ENCODE measurements at places on chromosomes 12 and 14. TPM values are rescaled to one million over a fixed set of nuclear protein-coding genes. Genes with fewer than 3 reads are reported as not detected.

The DPPA3 gene
- total RNA-seq = not detected

The P3H3 gene
- total RNA-seq = 130 TPM

The ENDOU gene
- not detected for total RNA-seq

The ANKRD33 gene
- not detected for total RNA-seq

The KCNH5 gene
- not detected for total RNA-seq

The SEC23A gene
- 326 TPM for total RNA-seq

The IFI27L2 gene
- total RNA-seq = 76.7 TPM

The HOXC9 gene
- total RNA-seq = 11.6 TPM

GRCh38 chr12:102910137-102910536, 6.9 kb downstream of the PAH start:
- H3K4me3 ChIP-seq = no peak overlapping the region
- no peaks in the 10 kb centered on the region for H3K27me3 ChIP-seq
- H3K36me3 ChIP-seq = no peaks in the 10 kb centered on the region
- H3K27ac ChIP-seq = no peak overlapping the region

DNA sequence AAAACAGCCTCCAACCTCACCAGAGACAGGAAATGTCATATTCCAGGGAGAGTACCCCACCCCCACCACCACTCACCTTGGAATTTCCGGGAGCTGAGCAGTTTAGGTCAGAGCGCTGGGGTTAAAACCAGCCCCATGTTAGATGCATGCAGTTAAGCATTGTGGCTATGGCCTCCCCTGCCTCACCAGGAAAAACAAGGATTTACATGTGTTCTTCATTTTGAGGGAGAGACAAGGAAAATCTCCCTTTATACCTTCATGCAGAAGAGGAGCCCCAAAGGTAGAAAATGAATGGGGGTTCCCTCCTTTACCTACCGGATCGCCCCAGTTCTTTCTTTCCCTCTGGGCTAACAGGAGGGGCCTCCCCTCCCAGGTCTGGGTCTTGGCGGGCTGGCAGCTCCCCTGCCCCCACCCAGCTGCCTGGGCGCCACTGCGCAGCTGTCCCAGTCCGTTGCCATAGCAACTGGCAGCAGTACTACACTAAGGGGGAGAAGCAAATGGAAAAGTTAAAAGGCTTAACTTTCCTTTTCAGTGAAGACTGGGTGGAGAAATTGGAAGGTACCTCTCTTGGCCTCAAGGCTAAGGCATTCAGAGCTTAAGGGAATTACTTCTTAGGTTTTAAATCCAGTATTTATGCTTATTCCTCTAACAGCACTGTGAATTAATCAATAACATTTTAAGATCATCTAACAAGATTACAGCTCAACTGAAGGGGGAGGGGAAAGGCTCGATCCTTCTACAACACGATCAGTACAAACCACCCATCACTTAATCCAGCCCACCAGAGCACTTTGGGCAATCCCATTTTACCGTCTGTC, 20.5 kb downstream of the CBX5 start:
- H3K27me3 ChIP-seq = no peaks in the 10 kb centered on the region
- peak overlapping the region; percentile 69 for H3K4me3 ChIP-seq
- H3K27ac ChIP-seq = peak overlapping the region; percentile 95
- H3K36me3 ChIP-seq = peaks cover 23% of the 10 kb centered on the region
- peak; percentile 87 for DNase-seq

DNA sequence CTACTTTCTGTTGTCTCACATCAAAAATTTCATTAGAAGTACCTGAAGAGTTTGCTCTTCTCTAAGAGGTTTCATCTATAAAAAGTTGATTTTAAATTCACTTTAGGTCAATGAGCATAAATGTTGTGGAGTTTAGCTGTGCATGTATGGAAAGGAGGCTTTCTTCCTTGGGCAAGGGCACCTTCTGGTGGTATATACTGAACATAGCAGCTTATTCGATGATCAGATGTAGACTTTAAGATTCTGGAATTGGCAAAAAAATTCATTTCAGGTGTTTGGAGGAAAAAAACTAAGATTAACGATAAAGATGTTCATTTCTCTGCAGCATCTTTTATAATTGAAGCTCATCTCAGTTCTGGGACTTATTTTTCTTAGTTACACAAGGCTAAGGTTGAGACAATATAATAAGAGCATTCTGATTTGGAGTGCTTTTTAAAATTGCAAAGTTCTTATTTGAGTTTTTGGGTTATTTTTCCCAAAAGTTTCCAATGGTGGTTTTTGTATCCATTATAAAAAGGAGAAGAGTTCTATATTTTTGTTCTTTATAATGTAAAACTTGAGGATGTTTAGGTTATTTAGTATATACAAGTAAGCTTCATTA, 46.8 kb downstream of the TMEM117 start:
- no peaks in the 10 kb centered on the region for H3K27me3 ChIP-seq
- H3K27ac ChIP-seq = no peak overlapping the region
- no peaks in the 10 kb centered on the region for H3K36me3 ChIP-seq
- peaks cover 12% of the 10 kb centered on the region for H3K4me1 ChIP-seq
- DNase-seq = no peak
- H3K4me3 ChIP-seq = no peak overlapping the region

- H3K4me1 ChIP-seq = peaks cover 8% of the 10 kb centered on the region
- no peak overlapping the region for H3K4me3 ChIP-seq
- no peak for DNase-seq
- H3K27ac ChIP-seq = no peak overlapping the region
- peaks cover 7% of the 10 kb centered on the region for H3K27me3 ChIP-seq
Measured at GRCh38 chr14:67447033-67447381, 35.0 kb upstream of the PLEK2 start.

DNA sequence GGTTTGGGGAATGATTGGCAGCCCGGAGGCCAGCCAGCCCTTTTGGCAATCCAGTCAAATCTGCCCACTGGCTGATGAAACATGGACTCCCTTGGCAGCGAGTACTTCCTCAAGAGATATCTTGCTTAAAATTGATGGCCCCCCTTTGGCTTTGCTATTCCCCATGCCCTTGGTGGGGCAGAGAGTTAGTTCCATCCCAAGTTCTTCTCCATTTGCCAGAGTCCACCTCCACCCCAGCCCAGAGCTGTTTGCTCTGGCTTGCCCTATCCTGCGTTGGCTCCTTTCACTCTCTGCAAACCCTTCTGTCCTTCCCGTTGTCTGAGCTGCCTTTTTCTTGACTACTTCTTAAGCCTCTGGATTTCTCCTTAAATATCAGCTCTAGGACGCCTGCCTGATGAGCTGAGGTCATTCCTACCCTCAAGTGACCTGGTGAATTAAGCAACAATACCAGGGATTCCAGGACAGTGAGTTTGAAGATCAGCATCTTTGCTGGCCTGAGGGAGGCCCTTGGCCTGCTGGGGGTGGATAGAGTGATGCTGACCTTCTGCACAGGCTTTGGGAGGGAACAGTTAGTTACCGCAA, 212.0 kb downstream of the CACNA1C start:
- no peaks in the 10 kb centered on the region for H3K36me3 ChIP-seq
- peaks cover 83% of the 10 kb centered on the region for H3K4me1 ChIP-seq
- peak overlapping the region; percentile 99 for H3K27ac ChIP-seq

DNA sequence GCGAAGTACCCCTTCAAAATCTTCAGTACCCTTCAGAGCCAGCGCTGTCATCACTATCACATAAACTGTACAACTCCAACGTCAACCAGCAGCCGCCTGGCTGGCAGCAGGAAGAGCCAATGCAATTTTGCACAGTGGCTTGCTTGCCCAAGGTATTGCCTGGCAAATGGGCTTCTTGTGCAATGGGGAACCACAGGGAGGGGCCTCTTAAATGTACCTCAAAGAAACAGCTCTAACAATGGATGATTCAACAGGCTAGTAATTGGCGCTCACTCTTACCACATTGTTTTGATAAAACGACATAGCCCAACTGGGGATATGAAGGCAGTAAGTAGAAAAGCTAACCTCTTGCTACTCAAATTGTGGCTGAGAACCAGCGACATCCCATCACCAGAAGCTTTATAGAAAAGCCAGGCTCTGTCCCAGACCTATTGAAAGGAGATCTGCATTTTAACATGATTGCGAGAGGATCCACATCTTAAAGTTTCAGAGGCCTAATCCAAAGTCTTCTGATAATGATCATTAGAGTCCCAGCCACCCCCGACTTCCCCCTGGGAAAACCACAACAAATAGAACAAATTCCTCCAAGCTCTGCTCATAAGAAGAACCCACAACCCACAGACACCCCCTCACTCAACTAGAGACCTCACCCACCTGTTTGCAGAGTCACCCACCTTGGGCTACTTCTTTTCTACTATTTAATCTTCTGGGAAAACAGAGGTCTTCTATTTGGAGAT, 125.3 kb upstream of the HIF1A start:
- peak; percentile 96 for DNase-seq
- no peaks in the 10 kb centered on the region for H3K36me3 ChIP-seq
- H3K27me3 ChIP-seq = no peaks in the 10 kb centered on the region
- peak overlapping the region; percentile 46 for H3K4me3 ChIP-seq
- peaks cover 97% of the 10 kb centered on the region for H3K4me1 ChIP-seq

DNA sequence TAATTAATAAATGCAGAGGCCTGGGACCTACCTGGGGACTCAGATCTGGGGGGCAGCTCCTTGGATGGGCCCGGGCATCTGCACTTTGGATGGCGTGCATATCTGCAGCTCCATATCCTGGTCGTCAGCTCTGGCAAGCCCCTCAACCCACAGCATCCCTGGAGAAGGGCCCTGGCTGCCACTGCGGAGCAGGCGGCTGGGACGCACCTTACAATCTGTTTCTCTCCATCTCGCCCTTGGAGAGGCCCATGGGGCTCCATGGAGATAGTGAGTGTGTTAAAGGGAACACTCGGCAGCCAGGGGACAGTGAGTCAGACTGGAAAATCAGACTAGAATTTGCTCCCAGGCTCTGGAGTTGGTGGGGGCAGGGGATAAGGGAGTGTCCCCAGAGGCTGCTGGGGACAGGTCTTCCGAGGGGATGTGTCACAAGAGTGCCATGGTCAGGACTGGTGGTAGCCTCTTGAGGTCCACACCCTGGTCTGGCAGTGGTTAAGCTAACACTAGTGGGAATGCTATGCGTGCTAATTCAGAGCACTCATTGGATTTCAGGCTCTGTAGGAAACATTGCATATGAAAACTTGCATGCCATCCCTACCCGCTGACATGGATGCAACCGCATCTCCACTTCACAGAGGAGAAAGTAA, 21.5 kb downstream of the RFLNA start:
- no peaks in the 10 kb centered on the region for H3K36me3 ChIP-seq
- no peak for DNase-seq
- peaks cover 4% of the 10 kb centered on the region for H3K27me3 ChIP-seq

DNA sequence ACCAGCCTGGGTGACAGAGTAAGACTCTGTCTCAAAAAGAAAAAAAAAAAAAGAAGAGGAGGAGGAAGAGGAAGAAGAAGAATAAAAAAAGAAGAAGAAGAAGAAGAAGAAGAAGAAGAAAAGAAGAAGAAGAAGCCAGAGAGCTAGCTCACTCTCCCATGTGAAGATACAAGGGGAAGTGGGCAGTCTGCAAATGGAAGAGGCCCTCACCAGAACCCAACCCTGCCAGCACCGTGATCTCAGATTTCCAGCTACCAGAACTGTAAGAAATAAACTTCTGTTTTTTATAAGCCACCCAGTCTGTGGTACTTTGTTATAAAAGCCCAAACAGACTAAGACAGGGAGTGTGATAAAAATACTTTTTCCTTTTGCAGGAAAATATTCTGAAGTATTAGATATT, 130.7 kb downstream of the ETNK1 start:
- no peak overlapping the region for H3K27ac ChIP-seq
- no peaks in the 10 kb centered on the region for H3K27me3 ChIP-seq
- H3K36me3 ChIP-seq = no peaks in the 10 kb centered on the region
- DNase-seq = no peak
- no peak overlapping the region for H3K4me3 ChIP-seq
- no peaks in the 10 kb centered on the region for H3K4me1 ChIP-seq

GRCh38 chr12:74119811-74120362, 417.7 kb upstream of the ATXN7L3B start:
- no peaks in the 10 kb centered on the region for H3K36me3 ChIP-seq
- no peak overlapping the region for H3K4me3 ChIP-seq
- H3K27ac ChIP-seq = no peak overlapping the region
- no peaks in the 10 kb centered on the region for H3K27me3 ChIP-seq

GRCh38 chr14:56417173-56417572, 162.4 kb upstream of the TMEM260 start:
- no peaks in the 10 kb centered on the region for H3K4me1 ChIP-seq
- H3K36me3 ChIP-seq = no peaks in the 10 kb centered on the region
- DNase-seq = no peak
- peaks cover 4% of the 10 kb centered on the region for H3K27me3 ChIP-seq
- no peak overlapping the region for H3K4me3 ChIP-seq
